Activated naive CD8-positive, alpha-beta T cell treated with anti-CD3 and anti-CD28 coated beads for 36 hours (primary cell): ENCODE measurements at places on chromosomes 6 and 20. TPM values are rescaled to one million over a fixed set of nuclear protein-coding genes. Genes with fewer than 3 reads are reported as not detected.

Gene EDN3
- total RNA-seq: not detected

DNA sequence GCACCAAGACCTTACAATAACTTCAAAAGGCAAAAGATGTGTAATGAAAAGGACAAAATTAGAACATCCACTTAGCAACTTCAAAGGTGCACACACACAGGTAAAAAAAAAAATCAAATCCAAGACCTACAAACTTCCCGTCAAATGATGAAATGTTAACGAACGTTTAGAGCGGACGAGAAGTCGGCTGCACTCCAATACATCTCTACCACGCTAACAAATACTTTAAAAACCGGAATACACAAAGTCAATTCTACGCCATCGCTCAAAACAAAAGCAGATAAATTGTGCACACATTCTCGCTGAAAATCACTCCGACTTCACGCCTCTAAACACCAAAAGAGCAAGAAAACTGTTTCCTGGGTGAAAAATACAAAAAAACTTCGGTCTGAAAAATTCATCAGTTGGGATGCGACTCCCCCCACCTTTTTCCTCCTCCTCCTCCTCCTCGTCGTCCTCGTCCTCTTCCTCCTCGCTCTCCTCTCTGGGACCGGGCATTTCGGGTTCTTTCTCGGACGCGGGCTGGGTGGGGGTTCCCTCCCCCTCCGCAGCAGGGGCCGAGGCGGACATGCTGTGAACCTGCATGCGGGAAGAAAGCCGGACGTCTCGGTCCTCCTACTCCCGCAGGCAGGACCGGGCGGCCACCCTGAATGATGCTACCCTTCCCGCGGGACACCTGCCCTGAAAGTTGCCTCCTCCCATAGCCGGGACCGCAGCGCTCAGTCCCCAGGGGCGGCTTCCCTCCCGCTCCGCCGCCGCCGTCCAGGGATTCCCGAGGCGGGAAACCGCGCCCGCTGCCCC is 712 bp downstream of the DEK start:
- DNase-seq: peak; percentile 42

DNA sequence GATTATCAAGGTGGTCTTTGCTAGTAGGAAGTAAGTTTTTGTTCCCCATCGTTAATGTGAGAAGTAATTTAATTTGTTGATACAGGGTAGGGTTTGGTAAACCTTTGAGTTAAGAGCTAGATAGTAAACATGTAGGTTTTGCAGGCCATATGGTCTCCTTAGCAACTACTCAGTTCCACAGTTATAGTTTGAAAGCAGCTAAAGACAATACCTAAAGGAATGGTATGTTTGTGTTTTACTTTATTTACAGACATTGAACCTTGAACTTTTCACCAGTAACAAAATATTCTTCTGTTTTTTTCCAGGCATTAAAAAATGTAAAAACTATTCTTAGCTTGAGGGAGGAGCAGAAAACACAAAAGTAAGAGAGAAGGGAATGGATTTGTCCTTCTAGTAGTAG is 1.7 kb downstream of the CAP2 start:
- DNase-seq: no peak

Gene GTSF1L
- total RNA-seq: not detected

DNA sequence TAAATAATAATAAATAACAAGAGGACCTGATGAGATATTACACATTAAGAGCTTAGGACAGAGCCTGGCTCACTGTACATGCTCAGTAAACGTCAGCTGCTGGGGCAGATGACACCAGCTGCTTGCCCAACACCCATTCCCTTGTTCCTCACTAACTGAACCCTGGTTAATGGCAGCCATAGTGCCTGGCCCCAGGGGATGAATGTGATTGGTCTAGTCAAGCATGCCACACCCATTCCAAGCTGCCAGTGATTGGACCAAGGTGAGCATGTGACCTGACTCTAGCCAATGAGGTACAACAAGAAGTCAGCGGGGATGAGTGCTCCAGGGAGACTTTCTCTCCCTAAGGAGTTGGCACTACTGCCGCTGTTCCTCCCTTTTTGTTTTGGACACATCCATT is 85.1 kb upstream of the PTPN1 start:
- DNase-seq: no peak

DNA sequence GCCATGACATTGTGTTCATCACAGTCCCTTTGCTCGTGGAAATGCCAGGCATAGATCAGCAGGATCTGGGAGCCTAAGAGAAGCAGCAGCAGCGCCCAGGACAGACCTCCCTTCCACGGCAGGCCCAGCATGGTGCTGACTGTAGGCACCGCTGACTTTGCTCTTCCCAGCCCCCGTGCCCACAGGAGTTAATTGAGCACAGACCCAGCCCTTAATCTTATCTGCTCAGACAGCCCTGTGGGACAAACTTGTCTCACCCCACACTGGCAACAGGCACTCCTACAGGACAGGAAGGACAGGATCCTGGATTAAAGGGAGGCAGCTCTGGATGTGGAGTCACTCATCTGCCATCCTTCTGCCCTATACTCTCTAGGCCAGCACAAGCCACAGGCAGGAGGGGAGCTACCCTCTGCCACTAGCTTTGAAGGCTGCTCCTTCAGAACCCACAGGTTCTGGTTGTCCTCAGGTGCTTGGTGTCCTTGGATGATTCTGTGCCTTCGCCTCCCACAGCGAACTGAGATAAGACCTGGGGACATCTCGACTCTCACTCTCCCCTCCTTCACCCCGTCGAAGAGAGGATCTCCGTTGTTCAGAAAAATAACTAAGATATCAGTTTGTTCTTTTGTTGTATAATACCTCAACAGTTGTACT is at the start of gene CST9L:
Gene CST9L, minus strand, starts transcription at position 165 of the 651 bp plus-strand sequence. Its CDS starts 34 bp downstream, at position 131.
- no peak for DNase-seq

GRCh38 chr6:40807484-40807883 is 220.3 kb upstream of the LRFN2 start:
- no peak for DNase-seq

Gene MUC21
- not detected for total RNA-seq

Gene HLA-DRB1
- total RNA-seq: 5.1 TPM

- DNase-seq: no peak
These were observed 27.5 kb downstream of the LAMA5 start for GRCh38 chr20:62339647-62340062.

Gene METTL24
- 0.26 TPM for total RNA-seq

- no peak for DNase-seq
These were observed 56.2 kb downstream of the ZFAND3 start for GRCh38 chr6:37875561-37876309.

- no peak for DNase-seq
These were observed 51.9 kb downstream of the DLL1 start for GRCh38 chr6:170238741-170239565.
